LNCaP clone FGC (cell line): ENCODE measurements at places on chromosomes 11 and 22.

GRCh38 chr11:33867561-33867960, 24.3 kb downstream of the LMO2 start:
- DNase-seq, result no peak

DNA sequence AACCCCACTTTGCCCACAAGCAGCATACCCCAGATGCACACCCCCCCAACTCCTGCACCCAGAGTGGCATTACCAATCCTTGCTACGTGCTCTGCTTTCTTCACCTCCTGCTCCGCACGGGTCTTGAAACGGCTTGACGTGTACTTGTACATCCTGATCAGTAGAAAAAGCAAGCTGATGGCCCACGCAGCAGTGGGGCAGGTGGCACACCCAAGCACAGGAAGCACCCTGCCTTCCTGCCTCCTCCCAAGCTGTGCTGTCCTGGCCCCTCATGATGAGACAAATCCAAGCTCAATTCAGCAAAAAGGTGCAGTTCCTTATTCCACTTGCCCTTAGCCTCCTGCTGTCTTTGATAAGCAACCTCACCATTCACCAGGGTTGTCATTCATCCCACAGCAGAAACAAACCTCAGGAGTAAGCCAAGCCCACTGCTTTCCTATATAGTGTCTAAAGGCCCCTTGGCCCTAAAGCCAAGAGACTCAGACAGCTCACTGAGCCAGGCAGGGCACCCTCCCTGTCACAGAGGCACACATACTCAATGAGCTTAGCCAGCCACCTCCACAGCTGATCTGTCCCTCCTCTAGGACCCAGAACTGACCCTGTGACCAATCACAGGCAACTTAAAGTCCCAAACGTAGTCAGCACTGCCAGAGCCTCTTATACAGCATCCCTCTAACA, 27.8 kb downstream of the MORC2 start:
- DNase-seq, result no peak

GRCh38 chr22:37032535-37033460, 13.3 kb downstream of the MPST start:
- DNase-seq, result no peak

GRCh38 chr11:50187220-50187619, 154.5 kb downstream of the OR4C45 start:
- DNase-seq, result no peak

GRCh38 chr22:32558681-32559355, 84.2 kb downstream of the FBXO7 start:
- no peak for DNase-seq

- DNase-seq, result no peak
Measured at GRCh38 chr22:21712751-21713427, 22.7 kb downstream of the YPEL1 start.

GRCh38 chr11:44862558-44863101, 88.1 kb downstream of the TP53I11 start:
- no peak for DNase-seq

- no peak for DNase-seq
Measured at GRCh38 chr11:128619540-128620308, 32.4 kb upstream of the ETS1 start.

- no peak for DNase-seq
Measured at GRCh38 chr11:44065161-44065661, 859 bp upstream of the ACCS start.

GRCh38 chr22:33572086-33572485, 348.2 kb downstream of the LARGE1 start:
- DNase-seq, result no peak

- no peak for DNase-seq
Measured at GRCh38 chr22:46584081-46584921, 35.9 kb upstream of the GRAMD4 start.

- DNase-seq, result no peak
Measured at GRCh38 chr11:10294290-10294953, 403 bp upstream of the SBF2 start.

DNA sequence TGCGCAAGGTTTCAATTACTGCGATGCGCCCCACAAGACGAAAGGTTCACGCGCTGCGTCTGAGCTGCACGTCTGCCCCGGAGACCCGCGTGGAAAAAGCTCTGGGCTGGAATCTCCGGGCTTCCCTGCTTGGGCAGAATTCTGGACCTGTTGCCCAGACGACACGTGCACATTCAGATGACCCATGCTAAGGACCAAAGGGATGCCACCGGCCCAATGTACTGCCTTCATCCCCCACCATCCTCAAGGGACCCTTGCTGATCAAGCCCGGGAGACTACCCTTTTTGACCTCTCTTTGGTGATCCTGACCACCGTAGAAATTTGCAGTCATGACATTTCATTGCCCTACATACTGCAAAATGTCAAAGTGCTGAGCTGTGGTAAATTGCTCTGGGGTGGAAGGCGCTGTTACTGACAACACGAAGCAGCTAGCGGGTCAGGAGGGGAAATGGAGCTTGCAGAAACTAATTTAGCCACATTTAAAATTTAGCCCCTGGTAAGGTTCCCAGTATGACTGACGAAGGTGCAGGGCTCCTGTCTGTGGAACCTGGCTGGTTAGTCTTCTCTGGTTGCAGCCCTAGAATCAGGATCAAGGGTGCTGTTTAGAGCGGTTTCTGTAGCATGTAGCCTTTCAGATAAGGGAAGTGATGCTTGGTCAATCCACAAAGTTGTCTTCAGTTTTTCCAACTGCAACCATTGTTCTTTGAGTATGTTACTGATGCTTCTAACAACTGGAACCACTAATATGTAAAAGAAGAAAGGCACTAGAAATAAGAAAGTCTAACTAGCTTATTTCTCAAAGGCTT, 81.9 kb downstream of the PRR5L start:
- DNase-seq, result no peak
